CD8-positive, alpha-beta T cell (primary cell): ENCODE measurements at places on chromosomes 2 and 18.
A peak's percentile ranks its signal among the peaks of the same experiment; 100 is the strongest.

GRCh38 chr2:156401861-156402260 lies 34.3 kb upstream of the GPD2 start:
- DNase-seq: no peak

DNA sequence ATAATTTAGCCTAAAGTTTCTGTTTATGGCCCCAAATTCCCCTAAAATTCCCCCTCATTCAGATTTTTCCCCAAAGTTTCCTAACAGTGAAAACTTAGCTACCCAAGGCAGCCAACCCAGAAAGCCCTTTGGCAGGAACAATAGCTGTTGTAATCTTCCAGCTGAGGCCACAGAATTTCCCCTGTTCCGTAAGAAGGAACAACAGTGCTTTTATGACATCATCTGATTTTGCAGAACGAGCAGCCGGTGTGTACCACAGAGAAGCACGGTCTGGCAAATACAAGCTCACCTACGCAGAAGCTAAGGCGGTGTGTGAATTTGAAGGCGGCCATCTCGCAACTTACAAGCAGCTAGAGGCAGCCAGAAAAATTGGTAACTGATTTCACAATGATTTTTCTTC lies 6.3 kb downstream of the TNFAIP6 start:
- DNase-seq: no peak

GRCh38 chr2:40400336-40400953 lies 51.4 kb downstream of the SLC8A1 start:
- no peak for DNase-seq

- no peak for DNase-seq
Measured at GRCh38 chr18:25737710-25738311, 352.6 kb downstream of the SS18 start.

- DNase-seq: no peak
Measured at GRCh38 chr2:191789796-191790195, 57.1 kb downstream of the CAVIN2 start.

GRCh38 chr2:236193026-236193425 lies 24.8 kb upstream of the GBX2 start:
- DNase-seq: no peak

- no peak for DNase-seq
Measured at GRCh38 chr18:26943906-26944305, 78.4 kb upstream of the AQP4 start.

DNA sequence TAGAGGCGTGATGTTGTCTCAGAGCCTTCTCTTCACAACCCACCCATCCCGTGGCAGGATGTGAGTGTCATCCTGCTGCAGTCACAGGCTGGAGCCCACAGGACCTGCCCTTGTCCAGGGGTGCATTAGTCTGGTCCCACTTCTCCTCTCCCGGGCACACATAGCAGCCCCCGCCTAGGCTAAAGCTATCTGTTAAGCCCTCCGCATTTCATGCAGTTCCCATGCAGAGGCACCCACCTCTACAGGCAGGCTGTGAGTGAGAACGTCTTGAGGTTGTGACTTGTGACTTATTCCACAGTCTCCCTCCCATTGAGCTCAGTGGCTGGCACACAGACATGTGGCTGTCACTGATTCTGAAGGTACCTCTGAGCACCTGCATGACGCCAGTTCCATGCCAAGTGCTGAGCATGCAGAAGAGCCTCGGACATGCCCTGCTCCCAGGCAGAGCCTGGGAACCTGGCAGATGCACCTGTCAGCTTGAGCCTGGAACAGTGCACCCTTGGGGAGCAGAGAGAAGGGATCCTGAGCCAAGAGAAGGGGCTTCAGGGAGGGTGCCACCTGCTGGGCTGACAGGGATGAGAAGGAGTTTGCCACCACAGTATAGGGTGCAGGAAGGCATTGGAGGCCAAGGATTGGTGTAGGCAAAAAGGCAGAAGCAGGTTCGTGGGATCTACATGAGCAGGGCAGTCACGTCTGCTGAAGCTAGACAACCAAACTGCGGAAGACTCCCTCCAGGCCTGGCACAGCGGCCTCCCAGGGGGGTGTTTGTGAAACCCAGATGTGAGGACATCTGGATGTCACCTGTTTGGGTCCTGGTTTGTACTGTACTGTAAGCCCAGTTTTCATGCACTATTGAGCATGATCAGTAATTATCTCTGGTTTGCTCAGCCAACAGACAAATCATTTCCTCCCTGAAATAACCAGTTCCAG lies 213.6 kb downstream of the GLI2 start:
- no peak for DNase-seq

GRCh38 chr2:201579536-201579935 lies 63.8 kb downstream of the TMEM237 start:
- no peak for DNase-seq

DNA sequence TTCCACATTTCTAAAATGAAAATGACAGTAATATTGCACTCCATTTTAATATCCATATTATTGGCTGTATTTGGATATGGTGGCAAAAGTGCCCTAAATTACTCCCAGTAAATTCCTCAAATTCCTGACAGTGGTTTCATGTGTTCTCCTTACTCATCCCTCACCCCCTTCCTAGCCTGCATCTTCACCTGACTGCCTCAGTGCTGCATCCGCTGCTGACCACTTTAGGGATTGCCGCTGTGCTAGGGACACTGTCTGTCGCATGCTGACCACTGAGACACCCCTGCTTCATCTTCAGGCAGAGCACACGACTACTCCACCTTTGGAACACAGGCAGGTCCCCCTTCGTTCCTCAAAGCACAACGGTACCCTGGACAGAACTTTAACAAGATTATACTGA lies 32.6 kb downstream of the DSEL start:
- no peak for DNase-seq

GRCh38 chr2:118250001-118250400 lies 161.7 kb downstream of the INSIG2 start:
- no peak for DNase-seq

DNA sequence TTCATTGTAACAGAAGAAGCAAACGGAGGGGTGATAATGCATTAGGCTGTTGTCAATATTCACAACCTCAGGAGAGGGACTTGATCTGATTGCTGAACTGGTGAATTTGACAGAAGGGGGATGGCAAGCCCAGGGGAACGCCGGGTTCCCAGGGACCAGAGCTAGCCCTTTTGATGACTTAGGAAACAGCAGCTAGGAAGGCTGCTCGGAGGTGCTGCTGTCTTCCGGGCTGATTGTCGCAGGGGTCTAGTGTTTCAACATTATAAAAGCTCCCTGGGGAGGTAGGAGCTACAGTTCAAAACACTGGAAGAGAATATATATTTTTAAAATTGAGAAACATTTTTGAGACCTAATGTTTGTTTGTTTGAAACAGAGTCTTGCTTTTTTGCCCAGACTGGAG lies 47.3 kb downstream of the CD8B2 start:
- DNase-seq: no peak

- DNase-seq: no peak
Measured at GRCh38 chr18:3067722-3068121, 54.8 kb upstream of the LPIN2 start.

GRCh38 chr2:43776324-43776723 lies 2.5 kb downstream of the DYNC2LI1 start:
- DNase-seq: no peak

GRCh38 chr2:127216095-127216494 lies 4.0 kb downstream of the CYP27C1 start:
- DNase-seq: no peak

DNA sequence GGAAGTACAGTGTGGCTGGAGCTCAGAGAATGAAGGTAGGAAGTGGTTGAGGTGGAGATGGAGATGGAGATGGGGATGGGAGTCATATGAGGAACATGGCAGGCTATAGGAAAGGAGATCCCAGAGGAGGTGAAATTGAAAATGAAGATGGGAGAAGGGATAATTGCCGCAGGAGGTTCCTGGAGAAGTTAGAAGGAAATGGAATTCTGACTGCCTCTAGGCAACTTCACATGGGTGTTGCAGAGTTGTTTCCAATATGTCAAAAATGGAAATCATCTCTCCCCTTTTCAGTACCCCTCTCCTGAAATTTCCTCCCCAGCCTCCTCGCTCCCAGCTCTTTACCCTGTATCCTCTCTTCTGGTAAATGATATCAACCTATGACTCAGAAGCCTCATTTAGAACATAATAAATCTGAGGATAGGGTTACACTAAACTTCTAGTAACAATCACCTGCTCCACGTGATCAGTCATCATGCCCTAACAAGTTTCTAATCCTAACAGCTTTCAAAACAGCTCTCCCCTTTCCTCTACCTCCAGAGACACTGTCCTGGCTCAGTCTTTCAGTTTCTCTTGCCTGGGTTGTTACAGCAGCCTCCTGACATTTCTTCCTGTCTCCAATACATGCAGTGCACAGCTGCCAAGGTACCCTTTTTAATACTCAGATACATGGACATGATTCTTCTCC lies 201.9 kb upstream of the RBMS1 start:
- DNase-seq: no peak

GRCh38 chr2:10402062-10402585 lies 46.0 kb downstream of the ODC1 start:
- no peak for DNase-seq

DNA sequence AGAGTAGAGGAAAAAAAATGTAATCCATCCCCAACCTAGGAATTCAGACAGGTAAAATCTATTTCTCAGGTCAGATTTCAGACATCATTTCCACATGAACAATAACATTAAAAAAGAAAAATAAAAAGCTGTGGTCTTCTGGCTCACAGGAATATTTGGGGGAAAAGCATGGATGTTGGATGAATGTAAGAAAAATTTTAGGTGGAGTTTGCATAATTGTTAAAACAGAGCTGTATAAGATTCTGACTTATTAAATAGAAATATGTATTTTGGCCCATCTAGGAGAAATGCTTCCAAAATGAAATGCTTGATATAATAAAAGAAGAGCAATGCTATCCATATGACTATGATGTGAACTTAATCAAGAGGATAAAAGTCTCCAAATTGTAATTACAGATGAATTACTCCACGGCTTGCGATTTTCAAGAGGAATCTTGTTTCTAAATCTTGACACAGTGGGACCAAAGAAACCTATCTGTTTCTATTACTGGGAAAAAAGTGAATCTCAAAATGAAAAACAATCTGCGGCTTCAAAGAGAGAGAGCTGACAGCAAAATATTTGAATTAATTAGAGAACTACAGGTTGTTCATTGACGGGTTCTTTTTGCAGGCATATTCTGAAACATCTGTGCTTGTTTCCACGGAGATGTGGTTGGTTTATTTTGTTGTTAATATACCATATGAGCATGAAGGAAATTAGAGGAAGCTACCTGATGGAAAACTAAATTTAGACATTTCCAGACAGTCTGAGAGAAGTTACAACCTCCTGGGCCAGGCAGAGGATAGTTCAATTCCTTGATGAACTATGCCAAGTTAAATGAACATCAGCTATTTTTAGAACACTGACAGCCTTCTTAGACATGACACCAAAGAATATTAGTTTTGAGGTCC lies 468.7 kb downstream of the PID1 start:
- DNase-seq: no peak

GRCh38 chr2:235444101-235444597 lies 49.7 kb upstream of the AGAP1 start:
- no peak for DNase-seq

- DNase-seq: no peak
Measured at GRCh38 chr2:217948351-217948791, 54.4 kb downstream of the TNS1 start.

DNA sequence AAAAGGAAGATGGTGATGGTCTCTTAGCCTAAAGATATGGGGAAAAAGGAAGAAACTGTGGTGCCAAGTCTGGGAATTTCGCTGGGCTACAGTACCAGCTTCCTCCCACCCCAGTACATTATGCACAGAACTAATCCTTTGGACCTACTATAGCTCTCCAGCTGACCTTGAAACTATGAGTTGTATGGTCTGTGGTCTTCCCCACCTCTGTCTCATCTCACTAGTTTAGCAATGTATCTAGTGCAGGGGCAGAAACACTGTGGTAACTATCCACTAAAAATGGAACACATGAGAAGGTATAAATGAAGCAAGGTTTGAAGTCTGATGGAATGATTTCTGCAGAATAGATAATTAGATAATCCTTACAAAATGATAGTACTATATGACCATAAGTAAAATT lies 190.4 kb upstream of the CCDC150 start:
- no peak for DNase-seq

GRCh38 chr2:240394549-240394948 lies 40.9 kb upstream of the GPC1 start:
- DNase-seq: no peak

DNA sequence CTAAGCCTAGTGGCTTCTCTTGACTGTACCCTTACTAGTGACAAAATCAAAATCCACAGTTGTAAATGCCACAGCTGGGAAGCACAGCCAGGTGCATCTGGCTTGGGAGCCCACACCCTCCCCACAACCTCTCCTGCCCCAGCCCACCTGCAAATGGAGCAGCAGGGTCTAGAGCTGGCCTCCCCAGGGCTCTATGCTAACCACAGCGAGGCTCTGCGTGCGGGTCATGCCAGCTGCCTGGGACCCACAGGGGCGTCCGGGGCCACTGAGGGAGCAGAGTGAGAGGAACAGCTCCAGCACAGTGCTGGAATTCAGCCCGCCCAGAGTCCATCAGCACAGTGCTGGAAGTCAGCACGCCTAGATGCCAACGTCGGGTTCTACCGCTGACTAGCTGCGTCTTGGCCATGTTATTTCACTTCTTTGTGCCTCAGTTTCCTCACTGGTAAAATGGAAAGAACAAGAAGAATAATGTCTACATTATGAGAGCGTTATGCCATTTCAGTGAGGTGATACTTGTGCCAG lies 109.1 kb upstream of the ID2 start:
- no peak for DNase-seq

- no peak for DNase-seq
Measured at GRCh38 chr2:161662373-161662772, 38.2 kb downstream of the SLC4A10 start.

- DNase-seq: no peak
Measured at GRCh38 chr2:216109962-216110614, 940 bp downstream of the XRCC5 start.

- DNase-seq: no peak
Measured at GRCh38 chr18:10783941-10784340, 258.1 kb downstream of the NAPG start.

GRCh38 chr2:79512442-79513401 lies at the start of gene CTNNA2:
Gene CTNNA2 (plus strand): TSS chr2:79513051.
- no peak for DNase-seq

DNA sequence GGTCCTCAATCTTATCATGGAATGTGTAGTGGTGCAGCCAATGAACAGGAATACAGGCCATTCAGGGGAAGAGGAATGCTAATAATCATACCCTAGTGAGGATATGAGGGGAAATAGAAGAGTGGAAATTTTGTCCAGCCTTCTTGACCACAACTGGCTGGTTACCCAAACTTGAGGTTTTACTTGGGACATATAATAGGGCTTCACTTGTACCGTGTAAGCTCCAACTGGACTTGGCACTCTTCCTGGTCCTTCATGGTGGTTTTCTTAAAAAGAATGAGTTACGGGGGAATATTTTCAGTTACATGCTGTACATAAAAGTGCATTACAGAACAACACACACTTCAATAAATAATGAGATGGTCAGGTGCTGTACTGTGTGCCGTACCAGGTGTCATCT lies 234.9 kb upstream of the RASGRP3 start:
- DNase-seq: no peak

GRCh38 chr2:217789003-217789735 lies 213.6 kb downstream of the TNS1 start:
- DNase-seq: peak; percentile 75

GRCh38 chr2:61014763-61015162 lies 2.8 kb upstream of the PEX13 start:
- no peak for DNase-seq
